ENCODE measurements at places on chromosomes 4 and X.

DNA sequence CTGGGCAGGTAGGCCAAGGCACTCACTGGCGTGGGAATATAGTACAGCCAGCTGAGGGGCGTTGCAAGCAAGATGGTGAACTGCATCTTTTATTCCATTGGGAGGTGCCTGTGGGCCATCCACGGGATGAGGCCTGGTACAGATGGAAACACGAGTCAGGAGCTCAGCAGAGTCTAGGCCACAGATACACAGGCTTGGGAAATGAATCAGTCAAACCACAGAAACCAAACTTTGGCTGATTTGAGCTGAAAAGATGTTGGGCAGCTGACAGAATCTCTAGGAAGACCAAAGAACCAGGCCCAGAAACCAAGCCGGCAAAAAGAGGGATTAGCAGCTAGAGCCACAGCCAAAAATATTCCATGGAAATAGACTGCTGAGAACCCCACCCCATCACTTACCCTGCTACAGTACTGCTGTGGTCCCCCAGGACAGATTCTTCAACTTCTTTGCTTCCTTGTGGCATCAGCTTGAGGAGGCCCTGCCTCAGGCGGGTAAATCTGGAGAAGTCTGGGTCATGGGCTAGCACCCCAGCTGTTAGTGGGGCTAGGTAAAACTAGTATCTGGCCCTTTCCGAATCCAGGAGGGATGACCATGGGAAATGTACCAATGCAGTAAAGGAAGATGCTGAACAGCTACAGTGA, 75.4 kb downstream of the TMEM131L start:
- peak; percentile 72 for DNase-seq

- DNase-seq = no peak
These were observed 48.4 kb downstream of the ARFIP1 start for GRCh38 chr4:152828122-152828521.

DNA sequence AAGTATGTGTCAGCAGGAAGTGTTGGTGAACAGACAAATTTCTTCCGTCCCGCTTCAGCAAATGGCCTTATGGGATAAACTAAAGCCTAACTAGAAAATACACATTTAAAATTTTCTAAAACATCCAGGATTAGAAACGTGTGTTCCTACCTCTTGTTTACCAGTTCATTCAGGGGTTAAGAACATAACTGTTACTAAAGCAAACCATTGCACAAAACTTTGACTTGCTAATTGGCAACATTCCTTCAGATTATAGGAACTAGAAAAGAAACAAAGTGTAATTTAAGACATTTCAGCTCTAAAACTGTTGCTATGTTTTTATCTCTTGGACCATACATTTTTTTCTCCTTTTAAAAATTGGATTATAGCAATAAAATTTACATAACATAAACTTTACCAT, 39.5 kb upstream of the CXCL13 start:
- DNase-seq = no peak

DNA sequence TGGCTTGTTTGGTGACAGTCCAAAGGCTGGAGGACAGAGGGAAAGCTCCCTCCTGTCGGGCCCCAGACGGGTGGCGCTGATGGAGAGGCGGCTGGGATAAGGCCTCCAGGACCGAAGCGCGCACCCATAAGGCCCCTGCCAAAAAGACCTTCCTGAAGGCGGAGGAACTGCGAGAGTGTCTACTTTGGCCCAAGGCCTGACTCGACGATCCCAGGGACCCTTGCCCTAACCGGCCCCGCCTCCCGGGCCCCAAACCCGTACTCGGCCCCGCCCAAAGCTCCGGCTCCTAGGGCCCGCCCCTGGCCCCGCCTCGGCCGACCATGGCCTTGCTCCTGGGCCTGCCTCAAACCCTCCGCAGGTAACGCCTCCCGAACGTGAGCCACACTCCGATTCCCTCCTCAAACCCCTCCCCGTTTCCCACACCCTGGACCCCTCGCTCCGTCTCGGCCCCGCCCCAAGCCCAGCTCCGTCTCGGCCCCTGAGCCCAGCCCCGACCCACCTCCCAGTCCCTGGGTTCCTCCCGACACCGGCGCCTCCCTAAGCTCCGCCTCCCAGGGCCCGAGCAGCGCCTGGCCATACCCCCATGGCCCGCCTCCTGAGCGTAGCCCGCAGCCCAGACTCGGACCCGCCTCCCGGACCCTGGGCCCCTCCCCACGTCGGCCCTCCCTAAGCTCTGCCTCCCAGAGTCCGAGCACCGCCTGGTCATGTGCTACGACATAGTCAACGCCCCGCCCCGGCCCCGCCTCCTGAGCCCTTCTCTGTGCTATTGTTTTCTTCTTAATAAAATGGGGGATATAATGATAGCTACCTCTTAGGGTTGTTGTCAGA, 90.0 kb upstream of the DRD5 start:
- peak; percentile 88 for DNase-seq

DNA sequence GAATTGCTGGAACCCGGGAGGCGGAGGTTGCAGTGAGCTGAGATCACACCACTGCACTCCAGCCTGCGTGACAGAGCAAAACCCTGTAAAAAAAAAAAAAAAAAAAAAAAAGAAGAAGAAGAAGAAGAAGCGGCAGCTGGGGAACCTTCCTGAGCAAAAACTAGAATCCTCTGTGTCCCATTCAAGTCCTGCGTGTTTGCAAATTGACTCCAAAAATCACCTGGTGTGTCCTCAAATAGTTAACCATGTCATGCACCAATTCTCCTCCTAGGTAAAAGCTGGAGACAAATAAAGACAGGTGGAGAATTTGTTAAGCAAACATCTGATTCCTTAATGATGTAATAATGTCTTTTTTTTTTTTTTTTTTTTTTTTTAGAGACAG, 31.9 kb upstream of the ASMTL start:
- DNase-seq = no peak

- DNase-seq = peak; percentile 21
These were observed 607.8 kb downstream of the FSTL5 start for GRCh38 chr4:161555689-161556660.

DNA sequence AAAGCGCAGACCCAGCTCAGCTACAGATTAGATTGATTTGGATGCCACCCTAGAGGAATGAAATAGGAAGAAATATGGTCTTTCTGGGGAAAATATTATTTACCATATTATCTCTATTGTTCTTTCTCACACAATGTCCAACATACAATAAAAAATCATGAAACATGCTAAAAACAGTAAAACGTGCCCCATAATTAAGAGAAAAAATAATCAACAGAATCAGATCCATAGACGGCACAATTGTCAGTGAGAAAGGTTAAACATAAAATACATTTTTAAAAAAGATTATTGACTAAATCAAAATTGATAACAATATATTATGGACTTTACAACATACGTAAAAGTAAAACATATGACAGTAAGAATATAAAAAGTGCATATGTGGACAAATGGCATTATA, 90.9 kb downstream of the ENPP6 start:
- DNase-seq = no peak

- no peak for DNase-seq
These were observed 237.9 kb downstream of the GRXCR1 start for GRCh38 chr4:43130228-43131021.

DNA sequence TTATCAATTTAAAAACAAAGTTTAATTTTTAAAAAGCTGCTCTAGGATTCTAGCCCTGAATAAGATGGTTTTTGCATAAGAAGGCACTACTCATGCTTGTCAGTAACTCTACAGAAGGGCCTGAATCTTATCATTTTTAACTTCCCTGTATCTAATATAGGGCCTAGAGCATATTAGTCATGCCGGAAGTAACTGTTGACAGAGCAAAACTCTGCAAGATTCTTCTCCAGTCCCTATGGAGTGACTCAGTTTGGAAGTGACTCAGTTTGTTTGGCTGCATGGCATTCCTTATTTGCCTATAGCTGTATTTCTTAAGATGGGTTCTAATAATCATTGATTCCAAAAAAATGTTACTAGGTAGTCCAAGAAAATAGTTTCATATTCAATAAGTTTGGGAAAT, 431.8 kb upstream of the HTR2C start:
- peak; percentile 71 for DNase-seq

GRCh38 chrX:9604908-9605306, 140.0 kb downstream of the TBL1X start:
- DNase-seq = no peak

DNA sequence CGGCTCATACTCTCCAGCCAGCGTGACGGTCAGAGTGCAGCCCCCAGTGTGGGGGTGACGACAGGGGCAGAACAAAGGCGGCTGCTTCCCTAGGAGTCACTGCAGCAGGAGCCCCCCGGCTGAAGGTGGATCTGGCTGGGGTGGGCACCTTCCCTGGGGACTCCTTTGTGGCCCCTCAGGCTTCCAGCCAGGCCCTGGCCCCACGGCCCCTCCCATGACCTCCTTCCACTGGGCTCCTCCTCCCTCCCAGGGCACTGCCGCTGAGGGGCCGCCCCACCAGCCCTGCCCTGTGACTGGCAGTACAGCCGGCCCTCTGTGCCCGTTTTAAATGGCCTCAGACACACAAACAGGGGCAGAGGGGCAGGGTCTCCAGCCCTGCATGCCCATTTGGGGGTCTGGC, 61.9 kb downstream of the FAM53A start:
- no peak for DNase-seq

DNA sequence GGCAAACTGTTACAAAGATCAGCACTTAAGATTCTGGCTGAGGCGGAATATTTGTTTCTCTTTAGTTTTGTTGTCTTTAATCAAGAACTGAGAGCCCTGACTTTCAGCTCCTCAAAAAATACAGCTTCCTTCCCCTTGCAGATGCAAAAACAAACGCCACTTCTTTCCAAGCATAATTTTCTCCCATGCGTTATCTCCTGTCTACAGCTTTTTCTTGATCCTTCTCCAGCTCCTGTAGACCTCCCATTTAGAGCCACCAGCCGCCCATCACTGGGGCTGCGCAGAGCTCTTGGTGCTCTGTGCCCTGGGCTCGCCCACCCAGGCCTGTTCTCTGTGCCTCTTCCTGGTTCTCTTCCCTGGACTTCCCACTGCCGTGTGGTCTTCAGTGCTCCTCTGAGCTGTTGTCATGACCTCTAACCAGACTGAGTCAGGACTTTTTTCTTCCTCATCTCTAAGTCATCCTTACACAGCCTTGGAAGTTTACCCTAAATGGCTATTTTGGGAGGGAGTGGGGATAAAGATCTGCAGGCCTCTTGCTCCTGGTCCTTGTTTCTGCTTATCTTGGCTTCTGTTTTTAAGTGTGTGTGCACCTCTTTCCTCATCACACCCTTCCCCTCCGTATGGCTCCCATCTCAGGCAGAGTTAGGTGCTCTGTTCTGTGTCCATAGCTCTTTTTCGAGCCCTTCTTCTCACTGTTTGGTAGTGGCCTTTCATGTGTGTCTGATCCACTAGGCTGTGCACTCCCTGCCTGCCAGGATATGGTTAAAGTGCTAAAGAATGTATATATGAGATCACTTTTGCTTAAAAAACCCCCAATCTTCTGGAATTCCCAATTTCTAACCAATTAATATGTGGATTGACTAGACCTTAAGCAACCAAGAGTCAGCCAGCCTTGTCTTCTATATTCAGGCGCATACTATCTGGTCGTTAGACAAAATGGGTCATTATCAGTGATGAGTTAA, 122.5 kb downstream of the PTTG2 start:
- DNase-seq = no peak

GRCh38 chr4:24589448-24589847, 5.1 kb upstream of the DHX15 start:
- no peak for DNase-seq

- DNase-seq = no peak
These were observed 15.0 kb downstream of the TCEANC start for GRCh38 chrX:13667919-13668318.

GRCh38 chr4:127102361-127102760, 530.4 kb upstream of the INTU start:
- no peak for DNase-seq

- no peak for DNase-seq
These were observed 133.5 kb upstream of the FAM47B start for GRCh38 chrX:34809096-34809495.

DNA sequence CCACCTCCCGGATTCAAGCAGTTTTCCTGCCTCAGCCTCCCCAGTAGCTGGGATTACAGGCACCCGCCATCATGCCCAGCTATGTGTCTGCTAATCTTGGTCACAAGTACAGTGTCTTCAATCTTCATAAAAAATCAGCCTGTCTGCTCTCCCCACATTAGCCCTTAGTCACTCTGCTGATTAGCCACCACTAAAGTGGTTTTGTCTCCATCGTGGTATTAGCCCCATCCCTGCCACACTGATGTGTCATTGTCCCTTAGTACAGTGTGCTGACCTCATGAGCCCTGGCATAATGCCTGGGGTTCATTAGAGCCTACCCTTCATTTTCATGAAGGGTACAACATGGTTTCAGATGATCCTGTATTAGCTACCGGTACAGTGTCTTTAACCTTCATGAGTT, 49.9 kb downstream of the ZNF157 start:
- no peak for DNase-seq

GRCh38 chr4:26871611-26872010, 11.0 kb downstream of the STIM2 start:
- DNase-seq = no peak

DNA sequence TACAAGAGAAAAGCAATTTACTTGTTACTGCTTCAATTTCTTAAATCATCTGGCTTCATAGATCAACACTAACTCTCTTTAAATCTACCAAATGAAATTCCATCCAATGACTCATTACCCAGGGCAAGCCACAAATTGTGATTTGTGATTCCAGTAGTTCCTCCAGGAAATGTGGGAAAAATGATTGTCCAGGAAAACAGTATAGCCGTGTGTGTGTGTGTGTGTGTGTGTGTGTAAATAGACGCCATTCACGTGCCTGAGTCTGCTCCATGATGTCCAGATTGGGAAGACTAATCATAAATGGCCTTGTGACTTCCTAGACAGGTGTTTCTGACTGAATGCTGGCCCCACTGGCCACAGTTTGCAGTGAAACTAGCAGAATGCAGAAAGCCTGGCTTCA, 121.3 kb downstream of the HS6ST2 start:
- no peak for DNase-seq

DNA sequence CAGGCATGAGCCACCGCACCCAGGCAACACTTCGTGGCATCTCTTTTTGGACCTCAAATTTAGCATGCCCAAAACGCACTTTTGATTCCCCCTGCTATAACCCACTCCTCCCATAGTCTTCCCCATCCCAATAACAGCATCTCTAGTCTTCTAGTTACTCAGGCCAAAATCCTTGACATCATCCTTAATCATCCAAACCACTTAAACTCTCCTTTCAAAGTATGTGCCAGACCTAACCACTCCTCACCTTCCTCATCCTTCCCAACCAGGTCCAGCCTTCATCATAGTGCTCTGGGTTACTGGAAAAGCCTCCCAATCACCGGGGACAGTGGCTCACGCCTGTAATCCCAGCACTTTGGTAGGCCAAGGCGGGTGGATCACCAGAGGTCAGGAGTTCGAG, 41.9 kb downstream of the AFAP1 start:
- DNase-seq = no peak

DNA sequence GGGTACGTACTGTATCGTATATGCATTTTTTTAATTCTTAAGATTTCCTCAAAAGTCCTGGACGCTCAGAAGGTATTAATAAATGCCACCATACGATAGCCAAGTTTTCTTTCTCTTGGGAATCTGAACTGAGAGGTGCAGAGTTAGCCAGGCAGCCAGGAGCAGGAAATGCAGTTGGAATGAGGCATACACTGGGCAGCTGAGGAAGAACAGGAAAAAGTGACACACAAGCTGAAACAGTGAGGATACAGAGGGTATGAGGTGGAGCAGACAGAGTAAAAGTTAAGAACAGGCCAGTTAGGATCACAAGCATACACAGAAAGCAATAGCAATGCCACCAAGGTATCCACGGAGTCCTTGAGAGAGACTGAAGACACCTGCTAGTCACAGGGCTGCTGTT, 13.4 kb downstream of the UFSP2 start:
- DNase-seq = no peak

GRCh38 chr4:74218201-74218600, 60.3 kb downstream of the MTHFD2L start:
- DNase-seq = no peak

GRCh38 chr4:98468709-98469108, 189.7 kb downstream of the TSPAN5 start:
- DNase-seq = no peak

All from MV-4-11 (cell line).